ENCODE measurements at places on chromosomes 1 and 21. TPM values are rescaled to one million over a fixed set of nuclear protein-coding genes. Genes with fewer than 3 reads are reported as not detected.

Gene MX1
- total RNA-seq, result 1.6 TPM

Gene XCL1
- total RNA-seq, result not detected

Gene AKR7A3
- total RNA-seq, result not detected

Gene BARHL2
- not detected for total RNA-seq

Gene RASSF5
- total RNA-seq, result 1.6 TPM

Gene NBPF15
- 21.1 TPM for total RNA-seq

Gene FAM72D
- total RNA-seq, result 6.7 TPM

Gene NPHS2
- not detected for total RNA-seq

Gene LAMC2
- 29.1 TPM for total RNA-seq

Gene KIAA0040
- 0.83 TPM for total RNA-seq

Gene LRRC38
- total RNA-seq, result not detected

Gene IL22RA1
- 4.4 TPM for total RNA-seq

Gene ANKRD45
- total RNA-seq, result 0.14 TPM

Gene OR2M3
- total RNA-seq, result not detected

Gene AGT
- 0.14 TPM for total RNA-seq

Gene RIPK4
- total RNA-seq, result 13.3 TPM

Gene LRRC3
- total RNA-seq, result 1.3 TPM

Gene GJA9
- 0.08 TPM for total RNA-seq

Gene DPYD
- total RNA-seq, result 3.2 TPM

Gene TFAP2E
- total RNA-seq, result 0.43 TPM

Gene AURKAIP1
- total RNA-seq, result 109 TPM

Gene TNFRSF9
- 3.8 TPM for total RNA-seq

Gene C1orf141
- total RNA-seq, result not detected

Gene PHLDA3
- 97.5 TPM for total RNA-seq

Gene TRNP1
- total RNA-seq, result 199 TPM

Gene EDN2
- total RNA-seq, result 2.8 TPM

Gene C1orf216
- total RNA-seq, result 14.3 TPM

Gene HAPLN2
- total RNA-seq, result not detected

Gene RIMKLA
- 0.97 TPM for total RNA-seq

Gene SLAMF9
- 0.41 TPM for total RNA-seq

Gene MROH9
- not detected for total RNA-seq

Gene FAAP20
- 50.0 TPM for total RNA-seq

Gene HES3
- total RNA-seq, result not detected

Gene PLPP3
- 33.6 TPM for total RNA-seq

Gene ZNF683
- total RNA-seq, result not detected

Gene PCAT6
- total RNA-seq, result 3.1 TPM

Gene HPCAL4
- total RNA-seq, result 0.33 TPM

Gene CLCA1
- not detected for total RNA-seq

Measured in A549 treated with DMSO at 1 μM for 4 hours (cell line).